CD4-positive, alpha-beta T cell (primary cell): ENCODE measurements at places on chromosomes 12 and 14. TPM values are rescaled to one million over a fixed set of nuclear protein-coding genes. Genes with fewer than 3 reads are reported as not detected.

GRCh38 chr12:71160585-71160984 is 2.8 kb upstream of the TSPAN8 start:
- DNase-seq, result no peak

- no peak for DNase-seq
Observed at GRCh38 chr14:105021656-105022275, 883 bp upstream of the CDCA4 start.

GRCh38 chr14:50523271-50524041 is 8.9 kb downstream of the MAP4K5 start:
- DNase-seq, result no peak

GRCh38 chr12:69329669-69330428 is 18.3 kb upstream of the LYZ start:
- peak; percentile 45 for DNase-seq

GRCh38 chr12:93441617-93442410 is at the start of gene UBE2N:
UBE2N (minus strand) TSS chr12:93441947; CDS start chr12:93441884, 63 bp downstream.
- peak; percentile 94 for DNase-seq

DNA sequence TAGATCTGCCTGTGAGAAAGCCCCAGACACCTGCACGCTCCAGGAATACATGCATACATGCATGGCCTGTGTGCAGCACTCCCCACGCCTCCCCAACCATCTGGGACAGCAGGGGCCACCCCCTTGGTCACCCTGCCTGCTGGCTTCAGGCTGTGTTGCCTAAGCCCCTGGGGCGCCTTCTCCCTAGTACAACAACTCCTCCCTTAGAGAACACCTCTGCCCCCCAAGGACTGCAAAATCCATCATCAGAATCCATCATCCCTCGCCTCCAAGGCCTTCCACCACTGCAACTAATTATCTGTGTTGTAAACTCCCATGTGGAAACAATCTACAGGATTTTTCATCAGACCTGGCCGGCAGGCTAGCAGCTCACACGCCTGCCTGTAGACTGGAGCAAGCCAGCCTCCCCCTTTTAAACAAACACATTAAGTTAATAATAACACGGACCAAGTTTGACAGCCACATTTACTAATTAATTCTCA is 36.8 kb downstream of the ZFP36L1 start:
- no peak for DNase-seq

DNA sequence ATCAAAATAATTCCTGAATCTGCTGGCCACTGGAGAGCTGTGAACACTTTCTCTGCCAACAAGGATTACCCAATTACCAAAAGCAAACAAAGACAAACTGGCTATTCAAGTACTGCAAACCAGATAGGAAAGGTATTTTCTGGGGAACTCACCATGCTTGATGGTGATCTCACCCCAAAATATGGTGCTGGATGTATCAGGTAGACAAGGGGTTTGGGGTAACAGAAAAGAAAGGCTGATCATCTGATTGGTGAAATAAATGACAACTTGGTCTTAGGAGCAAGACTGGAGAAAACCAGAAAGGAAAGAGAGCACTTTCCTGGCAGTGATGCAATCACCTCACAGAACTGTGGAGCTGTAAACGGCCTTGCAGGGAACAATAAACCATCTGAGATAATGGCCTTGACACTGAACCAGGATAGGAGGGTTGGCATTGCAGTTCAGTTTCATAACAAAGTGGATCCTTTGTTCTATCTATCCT is 31.0 kb upstream of the NPFF start:
- no peak for DNase-seq

- no peak for DNase-seq
Observed at GRCh38 chr12:52400906-52401305, 5.2 kb downstream of the KRT82 start.

GRCh38 chr14:55123101-55123500 is 6.0 kb upstream of the LGALS3 start:
- no peak for DNase-seq

GRCh38 chr12:95922231-95922630 is 20.2 kb downstream of the CCDC38 start:
- DNase-seq, result no peak

- no peak for DNase-seq
Observed at GRCh38 chr14:96265383-96266095, 9.5 kb downstream of the BDKRB1 start.

DNA sequence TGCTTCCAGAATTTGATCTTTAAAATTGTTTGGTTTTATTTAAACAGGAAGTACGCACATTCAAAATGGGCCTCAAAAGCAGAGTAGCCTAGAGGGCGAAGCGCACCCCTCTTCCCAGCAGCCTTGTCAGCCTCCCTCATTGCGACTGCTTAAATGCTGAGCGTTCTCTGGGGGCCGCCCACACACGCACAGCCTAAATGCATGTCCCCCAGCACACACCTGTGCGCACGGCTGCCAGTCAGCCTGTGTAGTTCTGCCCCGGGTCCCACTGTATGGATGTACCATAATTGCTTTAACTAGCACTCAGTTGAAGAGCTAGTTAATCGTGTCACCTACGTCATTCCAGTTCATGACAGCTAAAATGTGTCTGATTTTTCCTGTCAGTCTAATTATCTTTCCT is 79.3 kb downstream of the TESC start:
- no peak for DNase-seq

GRCh38 chr12:42857106-42857505 is 267.6 kb upstream of the PRICKLE1 start:
- DNase-seq, result no peak

GRCh38 chr12:50600364-50600763 is 95.6 kb downstream of the DIP2B start:
- DNase-seq, result no peak

DNA sequence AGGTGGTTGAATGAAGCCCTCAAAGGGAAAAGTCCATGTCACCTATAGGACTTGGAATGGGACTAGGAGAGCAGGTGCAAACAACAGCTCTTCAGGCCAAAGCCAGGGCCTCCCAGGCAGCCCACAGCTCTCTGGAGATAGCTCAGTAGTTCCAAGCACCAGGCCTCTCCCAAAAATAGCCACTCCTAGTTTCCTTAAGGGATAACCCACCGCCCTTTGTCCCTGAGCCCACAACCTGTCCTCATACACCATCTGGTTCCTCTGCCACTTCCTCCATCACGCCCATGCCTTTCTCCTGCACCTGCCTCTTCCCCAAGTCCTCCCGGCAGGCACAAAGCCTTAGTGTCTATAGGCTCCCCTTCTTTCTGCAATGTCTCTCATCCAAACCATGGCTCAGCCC is 2.1 kb downstream of the RAB15 start:
- no peak for DNase-seq

- DNase-seq, result no peak
Observed at GRCh38 chr14:76884853-76885276, 58.7 kb downstream of the LRRC74A start.

DNA sequence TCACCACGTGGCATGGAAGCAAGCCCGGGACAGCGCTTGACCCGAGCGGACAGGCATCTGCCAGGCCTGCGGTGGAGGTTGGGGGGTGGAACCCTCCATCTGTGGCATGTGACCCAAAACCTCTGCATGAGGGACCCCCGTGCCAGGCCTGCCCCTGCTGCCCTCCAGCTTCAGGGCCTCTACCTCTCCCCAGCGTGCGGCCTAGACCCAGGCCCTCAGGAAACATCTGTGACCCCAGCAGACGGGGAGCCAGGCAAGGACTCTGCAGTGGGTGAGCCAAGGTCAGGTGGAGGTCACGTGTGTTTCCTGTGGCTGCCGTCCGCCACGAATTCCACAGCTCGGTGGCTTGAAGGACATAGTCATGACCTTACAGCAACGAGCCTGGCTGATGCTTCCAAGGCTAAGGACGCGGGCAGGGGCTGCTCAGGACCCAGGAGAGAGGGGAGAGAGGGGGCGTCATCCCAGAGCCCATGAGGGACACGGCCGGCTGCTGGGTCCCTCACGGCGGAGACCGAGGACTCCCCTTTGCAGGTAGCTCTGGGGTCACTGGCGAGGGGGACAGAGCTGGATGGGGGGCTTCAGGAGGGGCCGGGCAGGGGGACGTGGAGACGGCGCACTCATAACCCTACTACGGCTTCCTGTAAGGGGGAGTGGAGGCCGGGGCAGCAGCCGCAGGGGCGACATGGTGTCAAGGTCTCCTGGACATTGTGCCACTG is 91.5 kb downstream of the GALNT9 start:
- DNase-seq, result no peak

DNA sequence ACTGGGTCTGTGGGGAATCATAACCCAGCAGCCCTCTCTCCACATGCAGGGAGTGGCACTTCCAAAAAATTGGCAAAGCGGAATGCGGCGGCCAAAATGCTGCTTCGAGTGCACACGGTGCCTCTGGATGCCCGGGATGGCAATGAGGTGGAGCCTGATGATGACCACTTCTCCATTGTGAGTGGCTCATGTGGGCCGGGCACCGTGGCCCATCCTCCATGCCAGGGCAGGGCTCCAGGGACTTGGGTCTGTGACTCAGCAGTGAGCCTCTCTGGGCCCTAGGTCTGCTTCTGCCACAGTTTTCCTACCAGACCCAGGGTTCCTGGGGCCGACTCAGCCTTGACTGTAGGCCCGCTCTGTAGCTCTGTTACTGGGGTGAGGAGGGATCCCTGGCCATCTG is 2.2 kb downstream of the NPFF start:
- no peak for DNase-seq

DNA sequence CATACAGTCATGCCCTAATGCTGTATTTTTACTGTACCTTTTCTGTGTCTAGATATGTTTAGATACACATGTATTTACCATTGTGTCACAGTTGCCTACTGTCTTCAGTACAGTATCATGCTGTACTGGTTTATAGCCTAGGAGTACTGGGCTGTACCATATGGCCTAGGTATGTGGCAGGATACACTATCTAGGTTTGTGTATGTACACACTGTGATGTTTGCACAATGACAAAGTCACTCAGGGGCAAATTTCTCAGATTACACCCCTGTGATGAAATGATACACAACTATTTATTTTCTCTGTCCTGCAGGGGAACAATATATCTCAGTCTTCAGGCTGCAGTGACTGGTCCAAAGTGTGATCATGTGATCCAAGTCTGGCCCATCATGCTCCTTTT is 1076.1 kb downstream of the VRK1 start:
- DNase-seq, result no peak

DNA sequence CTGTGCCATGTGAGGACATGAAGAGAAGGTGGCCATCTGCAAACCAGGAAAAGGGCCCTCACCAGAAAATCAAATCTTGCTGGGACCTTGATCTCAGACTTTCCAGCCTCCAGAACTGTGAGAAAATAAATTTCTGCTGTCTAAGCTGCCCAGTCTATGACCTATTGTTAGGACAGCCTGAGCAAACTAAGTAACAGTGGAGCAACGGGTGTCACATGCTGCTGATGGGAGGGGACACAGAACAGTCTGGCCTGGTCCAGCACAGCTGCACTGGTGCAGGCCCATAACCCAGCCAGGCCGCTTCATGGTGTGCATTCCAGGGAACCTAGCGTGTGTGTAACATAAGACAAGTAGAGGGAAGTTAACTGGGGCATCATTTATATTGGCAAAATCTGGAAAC is 42.1 kb downstream of the GRIP1 start:
- no peak for DNase-seq

GRCh38 chr14:60863249-60863648 is 117.6 kb downstream of the TRMT5 start:
- DNase-seq, result no peak

DNA sequence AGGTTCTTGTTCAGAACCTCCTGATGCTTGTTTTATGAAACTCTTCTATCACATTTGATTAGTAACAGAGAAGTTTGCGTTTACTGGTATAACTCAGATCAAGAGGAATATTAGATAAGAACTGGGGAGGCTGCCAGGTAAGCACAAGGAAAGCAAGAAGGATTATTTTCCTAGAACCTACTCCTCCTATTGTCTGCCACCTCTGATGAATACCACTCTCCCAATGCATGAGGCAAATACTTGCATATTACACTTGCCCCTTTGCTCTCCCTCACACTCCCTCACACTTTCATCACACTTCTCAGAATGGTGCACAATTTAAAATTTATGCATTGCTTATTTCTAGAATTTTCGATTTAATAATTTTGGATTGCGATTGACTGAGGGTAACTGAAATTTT is 43.6 kb downstream of the LIN7A start:
- DNase-seq, result no peak

- DNase-seq, result no peak
Observed at GRCh38 chr14:32657081-32657480, 281.6 kb upstream of the NPAS3 start.

- DNase-seq, result peak; percentile 63
Observed at GRCh38 chr12:14961466-14962152, at the start of gene ARHGDIB. ARHGDIB (minus strand) TSS chr12:14961601; CDS start chr12:14950712, 10,889 bp downstream.

- DNase-seq, result no peak
Observed at GRCh38 chr12:65526311-65526710, 247.8 kb downstream of the MSRB3 start.

DNA sequence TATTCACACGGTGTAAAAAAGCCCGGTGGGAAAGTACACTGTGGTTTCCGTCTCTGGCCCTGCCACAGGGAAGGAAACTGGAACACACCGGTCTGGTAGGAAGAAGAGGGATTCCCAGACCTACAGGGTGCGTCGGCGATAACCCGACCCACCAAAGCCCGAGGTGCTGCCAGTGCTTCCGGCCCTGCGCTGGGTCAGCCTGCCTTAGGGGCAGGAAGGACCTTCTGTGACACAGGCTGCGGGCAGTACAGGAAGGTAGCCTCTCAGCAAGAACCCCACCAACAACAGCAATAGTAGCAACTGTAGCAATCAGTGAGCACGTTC is 169.5 kb upstream of the FKBP4 start:
- no peak for DNase-seq

DNA sequence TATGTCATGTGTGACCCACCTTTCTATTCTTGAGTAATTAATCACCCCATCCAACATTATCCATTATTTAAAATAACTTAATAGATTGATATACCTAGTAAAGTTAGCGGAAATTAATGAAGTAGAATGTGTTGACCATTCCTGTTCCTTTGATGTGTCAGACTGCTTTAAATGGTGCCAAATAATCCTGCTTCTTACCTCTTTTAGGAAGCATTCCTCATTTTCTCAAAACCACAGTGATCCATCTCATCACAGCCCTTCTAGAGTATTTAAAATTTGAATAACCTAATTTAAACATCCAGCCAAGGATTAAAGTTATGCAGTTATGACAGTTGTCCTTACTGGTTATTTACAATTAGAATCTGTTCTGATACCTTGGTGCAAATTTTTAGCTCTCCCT is 6.9 kb downstream of the MGAT4C start:
- no peak for DNase-seq

Gene SYT1
- total RNA-seq, result not detected

Gene GUCY2C
- not detected for total RNA-seq

Gene NRL
- 1.9 TPM for total RNA-seq

Gene PSMC1
- total RNA-seq, result 75.8 TPM

Gene DDN
- total RNA-seq, result 0.30 TPM

Gene PELI2
- 12.2 TPM for total RNA-seq

Gene NELL2
- total RNA-seq, result 142 TPM

Gene FGF23
- total RNA-seq, result not detected

Gene MLEC
- 22.1 TPM for total RNA-seq

Gene PNN
- 111 TPM for total RNA-seq

Gene TAS2R20
- 0.75 TPM for total RNA-seq

Gene NPFF
- not detected for total RNA-seq

Gene NIN
- total RNA-seq, result 98.5 TPM

Gene SMOC1
- not detected for total RNA-seq

Gene CEP170B
- total RNA-seq, result 4.7 TPM

Gene PMCH
- total RNA-seq, result not detected

Gene YLPM1
- 87.2 TPM for total RNA-seq

Gene GLI1
- total RNA-seq, result 0.31 TPM

Gene SLC22A17
- total RNA-seq, result 19.5 TPM
